CD8-positive, alpha-beta memory T cell (primary cell): ENCODE measurements at places on chromosomes 2 and 18.
A peak's percentile ranks its signal among the peaks of the same experiment; 100 is the strongest.

GRCh38 chr2:101111262-101111838 is 39.8 kb downstream of the TBC1D8 start:
- no peak for DNase-seq

DNA sequence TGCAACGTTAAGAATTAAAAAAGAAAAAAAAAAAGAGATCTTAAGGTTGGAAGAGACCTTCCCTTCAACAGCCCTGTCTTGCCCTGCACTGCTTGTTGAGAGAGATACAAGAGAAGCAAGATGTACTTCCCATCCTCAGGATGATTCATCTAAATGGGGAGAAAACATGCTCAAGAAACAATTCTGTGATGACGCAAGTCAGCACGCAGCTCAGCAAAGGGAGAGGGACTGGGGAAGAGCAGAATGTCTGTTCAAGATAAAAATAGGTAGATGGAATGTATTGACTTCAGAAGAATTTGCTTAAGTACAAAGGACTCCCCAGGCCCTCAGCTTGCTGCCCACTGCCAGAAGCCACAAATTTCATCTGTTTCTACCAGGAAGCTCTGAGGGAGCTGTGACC is 198.2 kb upstream of the SPRED2 start:
- DNase-seq = no peak

DNA sequence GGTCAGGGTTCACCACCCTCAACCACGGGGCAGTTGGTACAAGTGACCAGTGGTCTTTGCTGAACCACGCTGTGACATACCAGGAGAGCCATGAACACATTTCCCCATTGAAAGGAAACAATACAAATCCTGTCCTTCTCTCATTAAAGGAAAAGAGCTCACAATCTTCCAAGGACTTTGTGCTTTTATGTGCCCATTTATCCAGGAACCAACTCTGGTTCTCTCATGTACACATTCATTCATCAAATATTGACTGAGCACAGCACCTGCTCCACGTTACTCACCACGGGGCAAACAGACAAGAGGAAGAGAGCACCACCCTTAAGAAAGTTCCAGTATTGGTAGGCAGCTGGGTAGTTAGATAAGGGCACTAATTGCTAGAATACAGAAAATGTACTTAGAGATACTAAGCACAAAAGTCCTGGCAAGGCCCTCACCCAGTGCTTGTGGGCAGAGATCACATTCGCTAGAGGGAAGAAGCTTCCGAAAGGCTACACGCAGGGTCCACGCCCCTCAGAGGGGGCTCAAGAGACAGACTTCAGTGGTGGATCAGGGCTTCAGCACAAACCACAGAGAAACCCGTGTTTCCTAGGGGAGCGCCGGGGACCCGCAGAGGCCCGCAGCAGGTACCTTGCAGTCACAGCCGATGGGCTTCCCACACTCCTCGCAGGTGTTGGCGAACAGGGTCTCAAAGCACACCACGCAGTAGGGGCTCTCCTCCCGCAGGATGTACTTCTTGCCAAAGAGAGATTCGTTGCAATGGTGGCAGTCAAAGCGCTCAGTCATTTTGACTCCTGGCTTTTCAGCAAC is 12.9 kb downstream of the FHL2 start:
- no peak for DNase-seq

DNA sequence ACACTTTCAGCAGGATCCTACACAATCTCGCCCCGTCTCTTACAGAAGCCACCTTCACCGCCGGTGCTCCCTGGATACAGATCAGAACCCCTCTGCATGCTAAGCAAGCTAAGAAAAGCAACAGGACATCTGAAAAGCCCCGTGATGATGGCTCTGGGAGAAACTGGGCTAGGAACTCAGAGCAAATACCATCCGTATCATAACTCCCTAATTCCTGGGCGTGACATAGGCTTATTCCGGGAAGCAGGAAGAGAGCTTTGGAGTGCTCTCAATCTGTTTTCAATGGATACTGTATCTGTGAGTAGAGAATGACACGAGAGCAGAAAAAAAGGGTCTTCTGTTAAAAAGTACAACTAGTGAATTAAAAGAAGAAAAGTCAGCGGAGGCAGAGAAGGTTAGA is 121.6 kb downstream of the SPP2 start:
- no peak for DNase-seq

GRCh38 chr2:42369532-42370229 is 8.7 kb upstream of the COX7A2L start:
- DNase-seq = no peak

DNA sequence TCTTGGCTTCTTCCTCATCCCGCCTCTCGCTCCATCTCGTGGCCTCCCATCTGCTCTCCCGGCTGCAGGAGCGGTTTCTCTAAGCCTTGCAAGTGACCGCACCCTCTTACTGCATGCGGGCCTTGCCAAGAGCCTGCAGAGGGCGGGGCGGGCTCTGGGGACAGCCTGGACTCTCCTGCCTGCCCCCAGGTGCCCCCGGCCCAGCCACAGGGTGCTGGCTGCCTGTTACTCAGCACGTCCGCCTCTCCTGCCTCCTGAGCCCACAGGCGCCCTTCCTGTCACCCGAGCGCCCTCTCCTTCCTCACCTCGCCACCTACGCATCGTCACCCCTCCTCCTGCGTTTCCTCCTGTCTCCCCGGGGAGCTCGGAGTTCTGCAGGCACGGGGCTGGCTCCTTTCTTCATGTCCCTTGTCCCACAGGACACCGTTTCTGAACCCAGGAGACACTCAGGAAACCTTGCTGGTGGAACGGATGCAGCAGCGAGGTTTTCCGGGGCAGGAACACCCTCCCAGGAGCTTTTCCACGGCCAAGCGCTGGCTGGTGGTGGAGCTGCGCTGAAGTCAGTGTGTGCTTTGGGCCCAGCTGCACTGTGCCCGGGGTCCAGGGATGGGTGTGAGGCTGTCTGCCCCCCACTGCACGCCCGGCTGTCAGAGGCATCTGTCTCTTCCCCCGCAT is 28.5 kb downstream of the HPCAL1 start:
- peak; percentile 75 for DNase-seq

DNA sequence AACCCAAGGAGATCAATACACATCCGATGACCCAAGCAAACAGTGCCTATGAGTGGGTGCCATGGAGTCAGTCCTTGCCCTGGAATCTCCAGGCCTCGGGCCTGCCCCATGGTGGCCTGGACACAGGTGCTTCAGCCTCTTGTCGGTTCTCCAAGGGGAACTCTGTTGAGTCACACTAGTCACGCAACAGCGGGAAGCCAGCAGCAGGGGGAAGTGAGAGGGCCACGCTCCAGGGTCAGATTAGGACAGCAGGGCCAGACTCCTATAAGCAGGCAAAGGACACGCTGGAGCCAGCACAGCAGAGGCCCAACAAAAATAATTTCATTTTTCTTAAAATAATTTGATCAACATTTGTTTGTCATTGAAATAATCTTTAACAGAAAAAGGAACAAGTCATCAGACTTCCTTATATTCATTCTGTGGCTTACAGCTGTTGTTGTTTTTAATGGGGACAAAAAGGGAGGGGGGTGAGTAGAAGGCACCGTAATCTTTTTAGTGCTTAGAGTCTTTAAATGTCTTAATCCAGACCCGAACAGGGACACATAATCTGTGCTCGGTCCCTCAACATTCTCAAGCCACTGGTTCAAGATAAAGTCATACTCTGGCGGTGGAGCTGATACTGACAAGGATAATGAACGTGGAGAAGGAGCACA is 16.4 kb upstream of the ARMC9 start:
- DNase-seq = no peak

- DNase-seq = no peak
These were observed 89.1 kb downstream of the ANTXR1 start for GRCh38 chr2:69102041-69102593.
